ENCODE measurements at places on chromosomes 12 and 14.

- no peak for DNase-seq
Observed at GRCh38 chr12:107242189-107242588, 148.8 kb upstream of the CRY1 start.

GRCh38 chr14:20904393-20905029, 13.3 kb downstream of the RNASE3 start:
- no peak for DNase-seq

GRCh38 chr12:91978143-91978542, 167.5 kb downstream of the BTG1 start:
- DNase-seq = no peak

DNA sequence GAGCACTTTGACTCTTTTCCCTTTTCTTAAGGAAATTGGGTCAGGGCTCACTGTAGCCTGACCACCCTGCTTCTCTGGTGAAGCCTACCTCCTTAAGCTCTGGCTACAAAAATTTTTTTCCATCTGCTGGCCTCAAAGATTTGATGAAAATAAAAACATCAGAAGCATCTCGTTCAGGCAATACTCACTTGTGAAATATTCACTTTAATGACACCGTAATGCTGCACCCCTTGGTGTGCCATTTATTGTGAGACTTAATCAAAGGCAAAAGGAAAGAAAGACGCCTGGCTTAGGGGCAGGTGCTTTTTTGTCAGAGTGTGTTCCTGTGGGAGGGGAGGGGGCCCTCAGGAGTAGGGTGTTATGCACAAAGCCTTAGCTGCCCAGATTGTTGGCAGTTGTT, 155.0 kb upstream of the TMPO start:
- DNase-seq = no peak

- no peak for DNase-seq
Observed at GRCh38 chr14:81946834-81947798, 413.5 kb upstream of the SEL1L start.

- DNase-seq = no peak
Observed at GRCh38 chr14:52802597-52802996, 11.2 kb upstream of the GNPNAT1 start.

GRCh38 chr12:2156333-2156732, 103.5 kb downstream of the CACNA1C start:
- DNase-seq = no peak

- DNase-seq = no peak
Observed at GRCh38 chr14:65351493-65352194, 60.9 kb upstream of the FUT8 start.

DNA sequence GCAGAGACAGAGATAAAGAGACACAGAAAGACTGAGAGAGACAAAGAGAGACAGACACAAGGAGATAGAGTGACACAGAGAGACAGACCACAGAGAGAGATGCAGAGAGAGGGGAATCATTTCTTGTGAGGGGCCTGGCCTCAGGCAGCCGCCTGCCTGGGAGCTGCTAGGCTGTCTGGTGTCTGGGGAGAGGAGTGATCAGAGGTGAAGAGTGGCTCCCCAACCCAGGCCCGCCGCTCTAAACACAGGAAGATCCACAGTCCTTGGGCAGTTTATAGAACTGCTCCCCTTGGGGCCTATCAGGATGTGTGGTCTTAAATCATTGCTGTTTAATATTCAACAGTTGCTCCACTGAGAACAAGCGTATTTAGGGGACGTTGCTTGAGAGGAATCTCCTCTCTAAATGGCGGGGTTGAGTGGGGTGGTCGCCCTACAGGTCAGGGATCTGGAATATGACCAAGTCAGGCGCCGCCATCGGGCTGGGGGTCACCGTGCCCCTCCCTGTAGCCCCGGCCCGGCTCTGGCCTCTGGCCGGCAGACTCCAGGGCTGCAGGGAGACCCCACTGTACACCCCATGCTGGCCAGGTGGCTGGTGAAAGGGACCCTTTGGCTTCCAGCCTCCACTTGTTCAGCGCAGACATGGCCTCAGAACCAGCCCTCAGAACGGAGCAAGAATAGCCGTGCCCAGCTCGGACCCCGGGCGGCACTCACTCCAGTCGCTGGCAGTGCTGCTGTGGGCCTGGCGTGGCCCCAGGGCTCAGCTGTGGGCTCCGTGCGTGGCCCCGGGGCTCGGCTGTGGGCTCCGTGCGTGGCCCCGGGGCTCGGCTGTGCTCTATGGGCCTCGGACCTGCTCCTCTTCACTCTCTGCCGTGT, 89.4 kb downstream of the GALNT9 start:
- DNase-seq = no peak

- DNase-seq = no peak
Observed at GRCh38 chr12:85191-85666, 18.7 kb downstream of the IQSEC3 start.

DNA sequence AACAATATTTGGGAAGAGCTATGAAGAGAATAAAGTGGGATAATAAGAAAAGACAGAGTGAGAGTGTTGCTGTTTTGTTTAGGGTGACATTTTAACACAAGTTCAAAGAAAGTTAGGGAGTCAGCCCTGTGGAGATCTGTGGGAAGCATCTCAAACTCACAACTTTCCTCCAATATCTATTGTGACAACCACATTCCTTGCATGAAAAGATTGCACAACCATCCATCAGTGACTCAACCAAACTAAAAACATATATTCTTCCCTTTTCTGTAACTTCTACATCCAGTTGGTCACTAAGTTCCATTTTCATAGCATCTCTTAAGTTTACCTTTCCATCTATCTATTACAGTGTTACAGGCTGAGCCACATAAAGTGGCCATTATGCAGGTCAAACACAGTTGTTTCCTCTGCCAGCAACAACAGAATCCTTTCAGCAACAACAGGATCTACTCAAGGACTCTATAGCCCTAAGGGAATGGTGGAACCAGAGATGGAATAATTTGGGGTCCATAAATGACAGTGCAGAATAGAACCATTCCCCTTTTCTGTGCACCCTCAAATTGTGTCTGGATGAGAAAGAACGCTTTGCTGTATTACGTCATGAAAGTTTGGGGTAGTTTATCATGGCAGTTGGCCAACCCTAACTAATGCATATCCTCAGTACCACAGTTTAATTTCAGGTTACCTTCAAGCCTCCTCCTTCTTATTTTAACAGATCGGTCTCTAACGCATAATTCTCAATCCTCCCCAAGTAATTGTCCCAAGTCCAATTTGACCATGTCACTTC, 118.8 kb downstream of the ST8SIA1 start:
- DNase-seq = no peak

DNA sequence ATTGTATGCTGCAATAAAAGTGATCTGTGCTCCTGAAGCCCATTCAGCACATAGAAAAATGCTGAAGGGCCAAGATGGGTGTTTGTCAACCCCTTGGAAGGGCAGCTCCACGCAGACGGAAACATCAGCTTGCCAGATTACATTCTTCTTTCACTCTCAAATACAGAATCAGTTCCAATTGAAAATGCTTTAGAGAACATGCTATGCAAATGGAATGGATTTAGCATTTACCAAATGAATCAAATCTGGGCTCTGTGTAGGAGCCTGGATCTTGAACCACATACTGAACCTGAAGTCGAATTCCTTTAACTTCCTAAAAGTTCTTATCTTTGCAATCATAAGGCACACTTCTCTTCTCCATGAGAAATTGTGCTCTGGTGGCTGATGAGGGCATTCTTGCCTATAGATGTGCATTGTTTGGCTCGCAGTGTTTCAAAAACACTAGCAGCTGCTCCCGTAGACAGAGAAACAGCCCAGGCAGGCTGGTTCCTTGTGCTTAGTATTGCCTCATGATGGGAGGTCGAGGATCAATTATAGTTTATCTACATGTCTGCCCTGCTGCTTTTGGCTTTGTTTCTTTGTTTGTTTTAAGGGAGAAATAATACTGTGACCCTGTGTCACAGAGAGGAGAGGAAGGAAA, 489.8 kb upstream of the FLRT2 start:
- no peak for DNase-seq

Measured in stimulated activated CD8-positive, alpha-beta memory T cell treated with anti-CD3 and anti-CD28 coated beads, Interleukin-4, amount 100 ng/mL, for 1 hour (primary cell).